Colonic mucosa (tissue), 4 donors: ENCODE measurements at places on chromosomes 7 and 10. TPM values are rescaled to one million over a fixed set of nuclear protein-coding genes. Genes with fewer than 3 reads are reported as not detected.
A peak's percentile ranks its signal among the peaks of the same experiment; 100 is the strongest.

The STEAP1B gene
- total RNA-seq: 0.21 TPM

DNA sequence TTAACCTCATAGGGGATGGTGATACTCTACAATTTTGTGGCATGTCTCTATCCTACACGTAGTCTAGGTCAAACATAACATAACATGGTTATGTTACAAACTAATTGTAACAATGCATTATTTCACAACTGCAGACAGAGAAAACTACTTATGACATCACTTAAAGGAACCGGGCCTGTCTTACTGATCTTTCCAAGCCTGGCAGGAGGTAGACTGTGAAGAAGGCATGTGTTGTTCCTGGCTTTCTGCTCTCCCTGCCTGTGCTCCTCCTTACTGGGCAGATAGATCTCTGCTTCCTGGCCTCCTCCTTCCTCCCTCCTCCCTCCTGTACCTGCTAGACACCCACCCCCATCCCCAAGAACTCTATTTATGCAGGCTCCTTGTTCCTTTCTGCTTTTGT lies 5.4 kb downstream of the CACNB2 start:
- DNase-seq: no peak

DNA sequence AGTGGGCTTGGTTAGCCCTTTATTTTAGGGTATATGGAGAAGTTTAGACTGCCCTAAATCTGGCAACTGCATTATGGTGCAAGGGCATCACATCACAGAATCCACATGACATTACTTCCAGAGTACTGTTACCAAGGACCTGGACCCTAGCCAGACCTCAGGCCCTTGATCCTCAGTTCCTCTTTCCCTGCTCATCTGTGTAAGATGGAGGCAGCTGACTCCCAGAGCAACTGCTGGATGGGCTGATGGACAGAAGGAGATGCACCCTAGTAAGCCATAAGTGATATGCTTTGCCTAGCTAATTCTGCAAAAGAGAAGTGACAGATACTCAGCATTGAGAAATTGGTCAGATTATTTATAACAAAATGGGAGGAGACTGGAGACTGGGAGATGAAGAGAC lies 131.7 kb downstream of the DYNC1I1 start:
- no peak for DNase-seq

DNA sequence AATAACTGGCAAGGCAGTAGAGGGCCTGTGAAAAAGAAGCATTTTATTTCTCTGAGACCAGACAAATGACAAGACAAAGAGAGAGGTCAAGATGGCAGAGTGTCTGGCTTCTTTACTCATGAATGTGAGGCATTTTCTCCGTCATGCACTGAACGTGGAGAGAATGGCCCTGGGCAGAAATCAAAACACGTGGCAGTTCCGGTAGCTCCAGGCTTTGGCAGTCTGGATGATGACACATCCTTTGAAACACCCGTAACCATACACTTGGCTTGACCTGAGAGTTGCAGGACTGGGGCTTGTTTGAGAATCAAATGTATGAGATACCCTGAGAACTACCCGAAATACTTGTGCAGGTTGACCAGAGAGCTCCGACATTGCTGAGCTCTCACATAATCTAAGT lies 537.6 kb downstream of the ACTR3B start:
- no peak for DNase-seq

The CDC14C gene
- not detected for total RNA-seq

DNA sequence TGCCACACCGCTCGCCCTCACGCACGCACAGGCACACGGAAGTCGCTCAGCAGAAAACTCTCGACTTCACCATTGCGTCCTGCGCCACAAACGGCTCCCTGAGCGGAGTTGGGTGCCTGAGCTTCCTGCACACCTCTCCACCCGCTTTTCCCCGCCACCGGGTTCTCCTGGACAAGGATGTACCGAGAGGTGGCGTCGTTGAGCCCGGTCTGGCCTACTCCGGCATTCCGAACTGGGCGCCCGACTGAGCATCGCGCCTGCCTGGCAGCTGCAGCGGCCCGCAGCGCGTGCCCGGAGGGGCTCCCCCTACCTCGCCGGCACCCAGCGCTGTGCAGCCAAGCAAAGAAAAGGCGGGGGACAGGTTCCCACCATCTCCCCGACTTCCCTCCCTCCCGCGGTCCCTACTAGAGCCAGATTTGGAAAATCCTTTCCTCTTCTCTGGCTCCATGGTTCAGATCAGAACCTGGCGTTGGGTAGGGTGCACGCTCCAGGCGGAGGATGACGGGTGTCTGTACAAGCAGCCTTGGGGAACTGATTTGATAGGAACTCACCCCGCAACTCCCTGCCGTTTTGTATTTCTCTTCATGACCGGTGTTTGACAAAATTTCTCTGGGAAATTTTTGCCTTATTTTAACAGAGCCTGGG lies 1.7 kb downstream of the SORCS3 start:
- DNase-seq: peak; percentile 35

GRCh38 chr10:18368273-18368672 lies 228.0 kb downstream of the CACNB2 start:
- no peak for DNase-seq

The IFIT3 gene
- 5.1 TPM for total RNA-seq

DNA sequence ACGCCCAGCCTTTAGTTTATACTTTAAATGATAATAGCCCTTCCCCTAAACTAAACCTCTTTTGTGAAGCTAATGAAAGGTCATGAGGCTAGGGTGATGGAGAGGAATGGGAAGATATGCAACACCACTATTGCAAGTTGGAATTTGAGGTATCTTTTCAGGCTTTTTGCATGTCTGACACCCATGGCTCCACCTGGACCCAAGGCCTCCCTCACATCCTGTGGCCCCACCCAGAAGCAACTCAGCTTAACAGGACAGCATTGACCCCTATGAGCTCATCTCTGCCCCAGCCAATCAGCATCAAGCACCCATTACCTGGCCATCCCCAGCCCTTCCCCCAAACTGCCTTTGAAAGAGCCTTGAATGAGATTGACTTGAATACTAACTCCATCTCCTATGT lies 674.2 kb upstream of the NRP1 start:
- no peak for DNase-seq

GRCh38 chr7:106332201-106332600 lies 47.4 kb upstream of the NAMPT start:
- DNase-seq: no peak

- DNase-seq: no peak
These were observed 177.1 kb downstream of the ZNF248 start for GRCh38 chr10:37680243-37680683.

The MYL10 gene
- total RNA-seq: not detected

DNA sequence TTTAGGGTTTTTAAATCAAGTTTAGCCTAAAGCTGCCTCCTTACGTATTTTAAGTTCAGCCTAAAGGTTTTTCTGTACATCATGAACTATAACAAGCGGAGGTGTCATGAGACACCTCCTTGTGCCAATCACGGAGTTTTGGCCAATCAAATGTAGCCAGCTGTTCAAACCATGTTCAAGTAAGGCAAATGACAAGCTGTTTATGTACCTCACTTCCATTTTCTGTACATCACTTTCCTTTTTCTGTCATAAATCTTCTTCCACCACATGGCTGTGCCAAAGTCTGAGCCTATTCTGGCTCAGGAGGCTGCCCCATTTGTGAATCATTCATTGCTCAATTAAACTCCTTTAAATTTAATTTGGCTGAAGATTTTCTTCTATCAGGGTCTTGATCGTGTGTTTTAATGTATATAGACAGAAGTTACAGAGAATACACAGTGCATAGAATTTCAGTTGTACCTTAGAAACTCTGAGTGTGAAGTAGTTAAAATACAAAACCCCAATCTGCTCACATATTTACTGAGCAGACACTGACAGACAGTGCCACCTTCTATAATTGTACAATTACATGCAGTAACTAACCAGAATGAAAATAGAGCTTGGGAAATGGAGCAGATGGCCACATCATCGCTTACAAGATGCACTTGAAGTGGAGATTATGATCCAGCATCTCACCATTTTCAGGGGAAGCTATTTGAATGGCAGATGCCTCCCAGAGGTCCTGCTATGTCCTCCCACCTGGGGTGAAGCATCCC lies 76.9 kb upstream of the LANCL2 start:
- DNase-seq: no peak

- no peak for DNase-seq
These were observed 106.7 kb downstream of the GPR26 start for GRCh38 chr10:123772645-123773508.

DNA sequence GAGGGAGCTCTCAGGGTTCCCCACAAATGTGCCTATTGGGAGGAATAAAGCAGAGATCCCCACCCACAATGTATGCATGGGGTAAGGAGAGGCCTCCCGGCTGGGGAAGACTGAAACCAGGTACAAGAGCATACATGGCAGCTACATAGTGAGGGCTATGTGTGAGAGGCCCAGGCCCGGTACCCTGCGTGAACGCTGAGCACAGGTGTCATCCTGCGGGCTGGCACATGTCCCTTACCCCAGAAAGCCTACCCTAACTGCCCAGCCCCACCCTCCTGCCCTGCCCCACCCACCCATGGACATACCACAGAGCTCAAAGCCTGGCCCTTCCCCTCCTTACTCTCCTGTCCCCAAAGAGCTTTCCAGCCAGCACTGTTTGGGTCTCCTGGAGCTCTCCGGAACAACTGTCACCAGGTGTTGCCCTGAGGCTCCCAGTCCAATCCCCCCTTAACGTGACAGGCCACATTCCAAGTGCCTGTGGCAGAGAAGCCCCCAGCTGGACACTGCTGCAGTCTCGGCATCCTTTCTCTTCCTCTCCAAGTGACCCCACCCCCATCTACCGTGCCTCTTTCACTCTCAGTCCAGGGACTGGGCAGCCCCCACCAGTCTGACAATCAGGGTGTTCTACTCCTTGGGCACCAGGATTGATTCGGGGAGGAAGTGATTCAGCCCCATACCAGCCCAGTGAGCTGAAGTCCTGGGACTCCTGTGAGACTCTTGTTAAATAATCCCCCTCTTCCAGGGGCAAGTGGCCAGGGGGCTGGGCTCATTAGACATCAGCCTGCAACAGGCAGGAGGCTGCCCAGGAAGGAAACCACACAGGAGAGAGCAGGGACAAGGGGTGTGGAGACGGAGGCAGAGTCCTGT lies 19.6 kb downstream of the GRID1 start:
- DNase-seq: no peak

GRCh38 chr10:127874671-127875448 lies 17.9 kb downstream of the CLRN3 start:
- peak; percentile 14 for DNase-seq

The GNAT3 gene
- not detected for total RNA-seq

DNA sequence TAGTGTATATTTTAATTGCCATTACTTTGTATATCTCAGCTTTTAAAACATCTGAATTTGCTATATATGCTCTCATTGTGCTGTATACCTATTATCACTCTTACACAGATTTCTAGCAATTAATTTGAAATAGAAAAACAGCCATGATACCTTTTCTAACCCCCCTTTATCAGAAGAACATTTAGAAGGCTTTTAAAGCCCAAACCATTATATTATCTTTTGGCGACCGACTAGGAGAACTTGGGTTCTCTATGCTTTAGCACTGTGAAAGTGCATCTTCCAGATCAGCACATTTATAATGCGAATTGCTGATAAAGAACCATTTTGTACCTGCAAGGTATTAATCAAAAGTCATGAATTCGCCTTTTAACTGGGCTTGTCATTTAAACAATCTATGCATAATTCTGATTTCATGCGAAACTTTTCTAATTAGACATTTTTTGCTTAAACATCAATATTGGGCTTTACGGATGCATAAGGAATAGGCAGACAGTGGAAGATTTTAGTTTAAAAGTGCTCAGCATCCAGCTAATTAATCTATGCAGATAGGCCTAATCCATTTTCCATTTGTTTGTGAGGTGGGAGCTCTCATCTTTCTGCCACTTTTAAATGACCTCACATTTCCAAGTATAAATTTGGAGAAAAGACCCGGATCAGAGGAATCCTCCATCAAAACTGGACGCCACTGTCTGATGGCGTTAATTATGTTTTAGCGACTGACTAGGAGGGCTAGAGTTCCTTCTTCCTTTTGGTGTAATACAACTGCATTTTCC lies 1.2 kb upstream of the MLLT10 start:
- no peak for DNase-seq

The PVRIG gene
- 1.4 TPM for total RNA-seq

DNA sequence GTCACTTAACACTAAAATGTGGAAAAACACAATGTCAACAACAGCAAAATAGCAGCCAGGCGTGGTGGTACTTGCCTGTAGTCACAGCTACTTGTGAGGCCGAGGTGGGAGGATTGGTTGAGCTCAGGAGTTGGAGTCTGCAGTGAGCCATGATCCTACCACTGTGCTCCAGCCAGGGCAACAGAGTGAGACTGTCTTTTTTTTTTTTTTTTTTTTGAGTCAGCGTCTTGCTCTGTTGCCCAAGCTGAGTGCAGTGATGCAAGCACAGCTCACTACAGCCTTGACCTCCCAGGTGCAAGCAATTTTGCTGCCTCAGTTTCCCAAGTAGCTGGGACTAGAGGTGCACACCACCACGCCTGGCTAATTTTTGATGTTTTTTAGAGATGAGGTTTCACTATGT lies 6.1 kb downstream of the KCTD7 start:
- no peak for DNase-seq

DNA sequence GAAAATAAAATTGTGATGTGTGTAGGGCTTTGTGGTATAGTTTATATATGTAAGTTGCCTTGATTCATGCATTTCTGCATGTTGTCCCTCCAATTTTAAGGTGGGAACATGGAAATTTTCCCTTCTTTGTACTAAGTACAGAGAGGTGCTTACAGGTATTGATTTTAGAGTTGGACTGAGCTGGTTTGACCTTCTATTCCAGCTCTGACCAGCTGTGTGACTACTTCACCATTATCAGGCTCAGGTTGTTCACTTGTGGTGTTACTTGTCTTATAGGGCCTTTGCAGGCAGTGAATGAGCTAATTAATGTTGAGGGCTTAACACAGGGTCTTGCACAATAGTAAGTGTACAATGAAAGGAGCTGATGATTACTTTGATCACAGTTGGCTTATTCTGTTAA lies 16.3 kb downstream of the ZNF804B start:
- DNase-seq: no peak

The LRRD1 gene
- total RNA-seq: not detected

The ANKRD7 gene
- total RNA-seq: not detected

DNA sequence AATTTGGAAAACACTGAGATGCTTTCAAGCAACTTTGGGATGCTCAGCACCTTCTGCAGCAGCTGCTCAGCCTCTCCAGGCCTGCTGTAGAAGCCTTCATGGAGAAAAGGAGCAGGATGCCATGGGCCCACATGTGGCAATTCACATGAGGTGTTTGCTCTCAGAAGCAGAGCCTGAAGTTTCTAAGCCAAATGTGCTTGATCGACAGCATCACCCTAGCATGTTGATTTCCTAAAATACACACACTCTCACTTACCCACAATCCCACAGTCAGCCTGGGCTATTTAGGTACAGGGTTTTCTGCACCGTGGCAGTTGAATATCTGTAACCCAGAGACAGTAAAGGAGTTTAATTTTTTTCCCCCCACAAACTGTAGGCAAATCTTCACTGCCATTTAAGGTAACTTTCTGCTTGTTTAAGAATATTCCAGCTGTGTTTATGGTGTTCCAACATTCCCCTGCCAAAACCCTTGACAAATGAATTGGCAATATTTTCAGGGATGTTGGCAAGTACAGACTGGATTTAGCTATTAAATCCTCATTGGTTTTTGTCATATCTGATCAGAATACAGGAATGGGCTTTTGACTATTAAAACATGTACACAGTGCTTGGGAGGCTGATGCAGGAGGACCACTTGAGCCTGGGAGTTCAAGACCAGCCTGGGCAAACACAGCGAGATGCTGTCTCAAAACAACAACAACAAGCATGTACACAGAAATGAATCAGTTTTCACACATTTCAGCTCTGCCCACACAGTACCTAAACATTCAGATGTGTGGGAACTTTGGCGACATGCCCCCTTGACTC lies 244.2 kb downstream of the CELF2 start:
- DNase-seq: no peak

GRCh38 chr7:151759591-151760042 lies 117.3 kb downstream of the PRKAG2 start:
- DNase-seq: peak; percentile 66
